H1 (cell line): ENCODE measurements at places on chromosomes 7 and 10. TPM values are rescaled to one million over a fixed set of nuclear protein-coding genes. Genes with fewer than 3 reads are reported as not detected.

The PLXDC2 gene
- 40.1 and 40.5 TPM in 2 replicates for total RNA-seq

DNA sequence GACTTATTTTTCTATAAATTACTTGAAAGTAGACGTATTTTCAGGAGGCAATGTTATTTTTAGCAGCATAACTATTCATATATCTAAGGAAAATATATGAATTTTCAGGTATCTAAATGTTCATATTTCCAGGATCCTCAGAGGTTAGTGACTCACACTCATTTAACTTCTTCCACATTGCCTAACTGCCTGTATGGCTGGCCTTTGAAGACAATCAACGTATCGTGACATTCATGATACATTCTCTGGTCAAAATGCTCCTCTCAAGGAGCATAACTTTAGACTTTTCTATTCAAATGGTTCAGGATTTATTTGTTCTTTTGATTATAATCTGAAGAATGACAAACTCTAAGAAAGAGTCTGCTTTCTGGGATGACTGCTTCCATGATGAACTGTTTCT is 89.3 kb downstream of the SEMA3C start:
- DNase-seq, result no peak

- DNase-seq, result no peak
Observed at GRCh38 chr10:48470893-48471805, 133.7 kb downstream of the ARHGAP22 start.

DNA sequence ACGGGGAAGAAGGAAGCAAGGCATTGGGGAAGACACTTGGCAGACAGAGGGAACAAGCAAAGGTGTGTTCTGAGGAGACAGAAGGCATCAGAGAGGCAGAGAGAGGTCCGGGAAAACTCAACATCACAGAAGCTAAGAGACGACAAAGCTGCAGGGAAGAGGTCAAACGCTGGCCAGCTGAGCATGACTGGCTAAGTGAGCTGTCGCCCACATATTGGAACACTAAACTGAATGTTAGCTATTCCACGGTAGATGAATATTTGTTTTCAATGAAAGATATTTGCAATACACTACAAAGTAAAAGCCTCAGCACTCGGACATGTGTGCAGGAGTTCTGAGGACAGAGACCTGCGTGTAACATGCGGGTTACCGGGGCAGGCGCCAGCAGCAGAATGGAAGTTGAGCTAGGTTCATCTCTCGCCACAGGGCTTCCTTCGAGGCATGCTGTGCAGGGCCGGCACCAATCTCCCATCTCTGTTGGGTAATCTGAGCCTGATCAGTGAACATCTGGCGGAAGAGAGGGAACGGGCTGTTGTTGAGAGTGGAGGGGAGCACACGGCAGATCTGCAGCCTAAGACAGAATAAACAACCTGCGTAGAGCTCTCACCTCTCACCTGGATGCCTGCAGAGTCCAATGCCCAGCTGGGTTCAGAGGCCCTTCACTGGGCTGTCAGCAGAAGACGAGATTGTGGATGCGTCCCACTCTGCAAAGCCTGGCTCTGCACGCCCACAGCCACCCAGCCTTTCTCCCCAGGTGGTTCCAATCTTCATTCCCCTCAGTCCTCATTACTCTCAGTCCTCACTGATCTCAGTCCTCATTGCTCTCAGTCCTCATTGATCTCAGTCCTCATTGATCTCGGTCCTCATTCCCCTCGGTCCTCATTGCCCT is 35.9 kb downstream of the INSIG1 start:
- no peak for DNase-seq

The GRM8 gene
- 2.8 and 3.7 TPM in 2 replicates for total RNA-seq

The MASTL gene
- 40.6 and 42.5 TPM in 2 replicates for total RNA-seq

DNA sequence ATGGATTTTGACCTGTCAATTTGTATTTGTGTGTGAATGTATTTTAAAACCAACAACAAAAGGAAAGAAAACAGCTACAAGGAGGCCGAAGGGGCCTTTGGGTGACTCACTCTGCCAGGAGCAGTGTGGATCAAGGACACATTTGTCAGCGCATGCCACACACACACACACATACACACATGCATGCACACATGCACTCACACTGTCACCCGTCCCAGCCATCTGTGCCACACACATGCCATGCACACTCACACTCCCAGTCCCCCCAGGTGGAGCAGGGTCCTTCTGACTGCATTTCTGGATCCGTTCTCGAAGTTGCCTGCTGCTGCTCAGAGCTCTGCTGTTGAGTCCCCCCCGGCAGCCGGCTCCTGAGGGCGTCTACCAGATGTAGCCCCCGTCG is 26.0 kb downstream of the SPOCK2 start:
- no peak for DNase-seq
